Mesothelial cell of epicardium (in vitro differentiated cells): ENCODE measurements at places on chromosomes 11 and 22. TPM values are rescaled to one million over a fixed set of nuclear protein-coding genes. Genes with fewer than 3 reads are reported as not detected.

SMTNL1 gene
- not detected in 3 replicates for total RNA-seq

DNA sequence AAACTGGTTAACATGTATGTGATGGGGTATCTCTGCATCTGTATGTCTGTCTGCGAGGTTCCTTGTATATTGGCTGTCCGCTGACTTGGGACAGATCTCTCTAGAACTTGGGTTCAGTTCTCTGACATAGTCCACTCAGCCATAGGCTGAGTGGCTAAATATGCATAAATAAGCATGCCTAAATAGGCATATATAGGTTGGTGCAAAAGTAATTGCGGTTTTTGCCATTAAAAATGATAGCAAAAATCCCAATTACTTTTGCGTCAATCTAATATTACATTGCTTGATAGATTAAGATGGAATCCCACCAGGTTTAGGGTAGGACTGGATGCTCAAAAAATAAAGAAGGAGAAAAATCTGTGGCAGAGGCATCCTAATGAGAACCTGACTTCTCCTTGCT is 8.8 kb downstream of the LRRC55 start:
- peaks cover 48% of the 10 kb centered on the region for H3K27me3 ChIP-seq
- peaks cover 4% of the 10 kb centered on the region for H3K36me3 ChIP-seq
- no peaks in the 10 kb centered on the region for H3K4me1 ChIP-seq
- no peak overlapping the region for H3K27ac ChIP-seq
- no peak overlapping the region for H3K4me3 ChIP-seq

SLC1A2 gene
- 1.9 TPM in 3 replicates for total RNA-seq

SPI1 gene
- 0.36 to 0.51 TPM in 2 of 3 replicates, not detected in the other for total RNA-seq

KCNK7 gene
- 0.95 to 2.4 TPM (median 1.7 TPM) in 3 replicates for total RNA-seq

GP1BB gene
- total RNA-seq, result 1.4 to 5.7 TPM (median 4.4 TPM) in 3 replicates

- no peak overlapping the region for H3K4me3 ChIP-seq
- H3K4me1 ChIP-seq, result no peaks in the 10 kb centered on the region
- DNase-seq, result no peak
- H3K36me3 ChIP-seq, result no peaks in the 10 kb centered on the region
- no peak overlapping the region for H3K27ac ChIP-seq
Measured at GRCh38 chr11:108965306-108966001, 300.6 kb downstream of the DDX10 start.

GRCh38 chr11:113722934-113723333 is 16.8 kb upstream of the TMPRSS5 start:
- peaks cover 26% of the 10 kb centered on the region for H3K4me1 ChIP-seq
- H3K4me3 ChIP-seq, result no peak overlapping the region
- H3K27me3 ChIP-seq, result no peaks in the 10 kb centered on the region
- no peak overlapping the region for H3K27ac ChIP-seq

DNA sequence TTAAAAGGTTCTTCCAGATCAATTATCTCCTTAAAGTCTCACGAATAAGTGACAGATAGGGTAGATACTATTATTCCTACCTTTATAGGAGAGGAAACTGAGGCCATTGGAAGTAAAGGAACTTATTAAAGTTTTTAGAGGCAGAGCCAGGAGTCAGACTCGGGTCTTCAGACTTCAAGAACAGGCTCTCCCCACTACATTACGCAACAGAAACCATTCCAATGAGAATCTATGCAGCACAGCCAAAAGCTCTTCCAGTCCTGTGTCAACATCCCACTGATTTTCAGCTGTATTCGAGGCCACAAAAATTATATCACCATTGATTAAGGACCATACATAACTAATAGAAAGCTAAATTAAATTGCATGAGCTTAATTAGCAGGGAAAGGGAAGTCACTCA is 77.4 kb downstream of the RELT start:
- H3K27me3 ChIP-seq, result no peaks in the 10 kb centered on the region
- H3K4me3 ChIP-seq, result no peak overlapping the region
- peaks cover 2% of the 10 kb centered on the region for H3K36me3 ChIP-seq

GRCh38 chr22:28918550-28919271 is 35.3 kb downstream of the ZNRF3 start:
- no peak for DNase-seq
- no peaks in the 10 kb centered on the region for H3K27me3 ChIP-seq
- H3K4me3 ChIP-seq, result peak overlapping the region; percentile 43
- no peaks in the 10 kb centered on the region for H3K36me3 ChIP-seq
- H3K27ac ChIP-seq, result peak overlapping the region; percentile 98
- peaks cover 82% of the 10 kb centered on the region for H3K4me1 ChIP-seq

GRCh38 chr11:128764424-128765095 is 70.7 kb downstream of the FLI1 start:
- H3K4me1 ChIP-seq, result peaks cover 17% of the 10 kb centered on the region
- H3K36me3 ChIP-seq, result no peaks in the 10 kb centered on the region
- no peak overlapping the region for H3K27ac ChIP-seq

OR10A3 gene
- not detected in 3 replicates for total RNA-seq

OR52I2 gene
- not detected in 3 replicates for total RNA-seq

DNA sequence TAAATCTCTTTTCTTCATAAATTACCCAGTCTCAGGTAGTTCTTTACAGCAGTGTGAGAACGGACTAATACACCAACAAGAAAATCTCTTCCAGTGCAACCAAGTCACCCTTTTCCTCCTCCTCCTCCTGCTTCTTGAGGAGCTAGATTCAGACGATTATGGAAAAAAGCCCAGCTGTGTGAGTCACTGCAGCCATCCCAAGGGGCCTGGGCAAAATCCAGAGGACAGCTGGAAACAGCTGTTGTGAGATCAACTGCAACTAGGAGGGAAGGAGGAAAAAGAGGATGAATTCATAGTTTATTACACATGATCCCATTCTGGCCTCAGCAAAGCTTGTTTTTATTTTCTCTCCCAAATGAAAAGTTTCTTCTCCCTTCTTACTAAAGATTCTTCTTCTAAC is 32.9 kb downstream of the RBFOX2 start:
- H3K4me3 ChIP-seq, result peak overlapping the region; percentile 3
- H3K36me3 ChIP-seq, result peaks cover 14% of the 10 kb centered on the region
- H3K4me1 ChIP-seq, result peaks cover 25% of the 10 kb centered on the region
- no peak for DNase-seq

GRCh38 chr11:10541561-10541930 is 559 bp upstream of the RNF141 start:
- peak overlapping the region; percentile 93 for H3K4me3 ChIP-seq
- peaks cover 2% of the 10 kb centered on the region for H3K27me3 ChIP-seq
- H3K36me3 ChIP-seq, result no peaks in the 10 kb centered on the region
- no peak for DNase-seq
- H3K4me1 ChIP-seq, result peaks cover 11% of the 10 kb centered on the region

TESMIN gene
- 15.9 to 19.2 TPM (median 16.0 TPM) in 3 replicates for total RNA-seq

DNA sequence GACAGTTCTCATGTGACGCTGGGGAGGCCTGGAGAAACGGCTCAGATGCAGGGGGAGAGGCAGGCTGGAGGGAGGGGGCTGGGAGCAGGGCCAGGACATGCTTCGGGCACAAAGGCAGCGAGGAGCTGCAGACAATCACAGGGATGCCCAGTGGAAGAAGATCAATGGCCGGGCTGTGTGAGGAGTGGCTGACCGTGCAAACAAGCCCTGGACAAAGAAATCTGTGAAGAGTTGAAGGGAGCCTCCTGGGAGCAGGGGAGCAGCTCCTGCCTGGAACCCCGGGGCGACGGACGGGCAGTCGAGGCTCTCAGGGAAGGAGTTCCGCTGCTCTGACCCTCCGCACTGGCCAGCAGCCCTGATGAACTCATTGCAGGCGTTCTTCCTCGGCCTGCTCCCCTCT is 126.7 kb upstream of the B3GAT1 start:
- DNase-seq, result no peak
- H3K27ac ChIP-seq, result no peak overlapping the region
- H3K27me3 ChIP-seq, result peaks cover 11% of the 10 kb centered on the region
- H3K36me3 ChIP-seq, result no peaks in the 10 kb centered on the region

PRR5L gene
- total RNA-seq, result 5.2 to 6.7 TPM (median 6.5 TPM) in 3 replicates

GRCh38 chr11:108937746-108938145 is 272.9 kb downstream of the DDX10 start:
- H3K4me1 ChIP-seq, result peaks cover 9% of the 10 kb centered on the region
- peaks cover 22% of the 10 kb centered on the region for H3K36me3 ChIP-seq
- H3K27ac ChIP-seq, result no peak overlapping the region
- no peak overlapping the region for H3K4me3 ChIP-seq

KRTAP5-8 gene
- 0.18 to 0.73 TPM (median 0.25 TPM) in 3 replicates for total RNA-seq

DNA sequence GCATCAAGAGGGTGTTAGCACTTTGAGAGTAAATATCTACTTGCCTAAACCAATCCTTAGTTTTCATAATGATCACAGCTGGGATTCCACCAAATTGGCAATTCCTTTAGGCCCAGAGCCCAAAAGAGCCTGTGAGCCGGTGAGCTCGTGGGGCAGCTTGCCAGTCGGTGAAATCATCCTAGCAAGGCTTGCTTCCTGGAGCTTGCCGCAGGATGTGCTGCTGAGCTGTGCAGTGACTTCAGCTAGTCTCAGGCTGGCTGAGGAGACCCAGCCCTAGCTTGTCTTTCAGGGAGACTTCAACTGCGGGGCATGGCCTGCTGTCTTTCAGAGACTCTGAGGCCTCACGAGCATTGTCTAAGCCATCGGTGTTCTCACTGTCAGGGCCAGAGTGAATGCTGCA is 73.6 kb upstream of the SUSD2 start:
- no peaks in the 10 kb centered on the region for H3K27me3 ChIP-seq
- H3K4me3 ChIP-seq, result no peak overlapping the region
- peaks cover 35% of the 10 kb centered on the region for H3K36me3 ChIP-seq
- DNase-seq, result no peak
- no peaks in the 10 kb centered on the region for H3K4me1 ChIP-seq
- no peak overlapping the region for H3K27ac ChIP-seq

DNA sequence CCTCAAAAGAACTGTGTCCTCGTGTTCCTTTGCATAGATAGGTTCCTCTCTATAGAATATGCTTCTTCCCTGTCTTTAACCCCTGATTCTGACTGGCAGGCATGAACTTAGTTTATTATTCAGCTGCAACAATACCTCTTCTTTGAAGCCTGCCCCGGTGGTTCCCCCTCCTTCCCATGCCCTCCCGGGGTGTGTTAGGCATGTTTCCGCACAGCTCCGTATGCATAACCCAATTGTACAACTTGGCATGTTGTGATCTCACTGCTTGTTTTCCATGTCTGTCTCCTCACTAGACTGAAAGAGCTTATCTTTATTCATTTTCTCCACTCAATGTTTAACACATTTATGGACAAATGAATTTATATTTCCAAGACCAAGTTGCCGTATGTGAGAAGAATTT is 72.6 kb downstream of the DEPDC5 start:
- no peak for DNase-seq
- H3K27me3 ChIP-seq, result no peaks in the 10 kb centered on the region
- no peaks in the 10 kb centered on the region for H3K4me1 ChIP-seq
- H3K36me3 ChIP-seq, result peaks cover 31% of the 10 kb centered on the region
- H3K4me3 ChIP-seq, result no peak overlapping the region
- H3K27ac ChIP-seq, result no peak overlapping the region

GRCh38 chr11:65947133-65947532 is 1.9 kb downstream of the TSGA10IP start:
- H3K27ac ChIP-seq, result no peak overlapping the region
- peaks cover 1% of the 10 kb centered on the region for H3K4me1 ChIP-seq
- H3K36me3 ChIP-seq, result no peaks in the 10 kb centered on the region

- no peak for DNase-seq
- no peak overlapping the region for H3K27ac ChIP-seq
- no peaks in the 10 kb centered on the region for H3K36me3 ChIP-seq
- H3K4me3 ChIP-seq, result no peak overlapping the region
- no peaks in the 10 kb centered on the region for H3K4me1 ChIP-seq
- H3K27me3 ChIP-seq, result peaks cover 33% of the 10 kb centered on the region
Measured at GRCh38 chr11:18780896-18781295, 10.7 kb downstream of the PTPN5 start.

CYP2D6 gene
- 6.3 to 7.2 TPM (median 6.4 TPM) in 3 replicates for total RNA-seq

DNA sequence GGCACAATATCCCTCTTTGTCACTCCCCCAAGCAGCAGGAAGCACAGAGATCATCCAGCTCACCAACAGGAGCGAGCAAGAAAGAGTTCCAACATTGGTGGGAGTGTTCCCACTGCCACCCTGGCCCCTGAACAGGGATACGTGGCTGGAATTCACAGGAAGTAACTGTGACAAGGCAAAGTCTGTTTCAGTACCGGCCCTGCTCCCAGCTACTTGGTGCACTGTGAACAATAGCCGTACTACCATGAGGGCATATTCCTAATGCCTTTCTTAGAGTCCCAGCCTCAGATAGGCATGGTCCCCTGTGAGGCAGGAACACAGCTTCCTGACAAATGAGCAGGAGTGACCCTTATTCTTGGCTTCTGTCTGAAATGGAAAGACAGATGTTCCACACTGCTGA is 1.8 kb upstream of the SLC37A2 start:
- no peaks in the 10 kb centered on the region for H3K36me3 ChIP-seq
- no peak overlapping the region for H3K4me3 ChIP-seq
- H3K4me1 ChIP-seq, result no peaks in the 10 kb centered on the region
- H3K27ac ChIP-seq, result no peak overlapping the region
- peaks cover 64% of the 10 kb centered on the region for H3K27me3 ChIP-seq
- no peak for DNase-seq

- H3K27me3 ChIP-seq, result no peaks in the 10 kb centered on the region
- no peak overlapping the region for H3K27ac ChIP-seq
- no peak overlapping the region for H3K4me3 ChIP-seq
Measured at GRCh38 chr22:47547881-47548650, 785.6 kb downstream of the TBC1D22A start.

GRCh38 chr22:41003066-41003465 is 51.9 kb downstream of the RBX1 start:
- no peak for DNase-seq
- peak overlapping the region; percentile 98 for H3K27ac ChIP-seq
- no peaks in the 10 kb centered on the region for H3K36me3 ChIP-seq
- peaks cover 35% of the 10 kb centered on the region for H3K4me1 ChIP-seq

DNA sequence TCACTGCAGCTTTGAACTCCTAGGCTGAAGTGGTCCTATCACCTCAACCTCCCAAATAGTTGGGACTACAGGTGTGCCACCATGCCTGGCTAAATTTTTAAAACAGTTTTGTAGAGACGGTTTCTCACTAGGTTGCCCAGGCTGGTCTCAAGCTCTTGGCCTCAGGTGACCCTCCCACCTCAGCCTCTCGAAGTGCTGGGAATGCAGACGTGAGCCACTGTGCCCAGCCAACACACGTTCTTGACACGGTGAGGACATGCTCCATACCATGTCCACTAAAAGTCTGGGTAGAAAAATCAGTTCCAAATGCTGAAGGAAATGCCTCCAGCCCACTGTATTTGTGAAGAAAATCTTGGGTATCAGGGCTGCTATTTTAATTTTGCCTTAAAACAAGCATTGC is 46.9 kb downstream of the PDHX start:
- DNase-seq, result no peak
- H3K27ac ChIP-seq, result no peak overlapping the region
- H3K27me3 ChIP-seq, result no peaks in the 10 kb centered on the region
- H3K36me3 ChIP-seq, result peaks cover 19% of the 10 kb centered on the region

DNA sequence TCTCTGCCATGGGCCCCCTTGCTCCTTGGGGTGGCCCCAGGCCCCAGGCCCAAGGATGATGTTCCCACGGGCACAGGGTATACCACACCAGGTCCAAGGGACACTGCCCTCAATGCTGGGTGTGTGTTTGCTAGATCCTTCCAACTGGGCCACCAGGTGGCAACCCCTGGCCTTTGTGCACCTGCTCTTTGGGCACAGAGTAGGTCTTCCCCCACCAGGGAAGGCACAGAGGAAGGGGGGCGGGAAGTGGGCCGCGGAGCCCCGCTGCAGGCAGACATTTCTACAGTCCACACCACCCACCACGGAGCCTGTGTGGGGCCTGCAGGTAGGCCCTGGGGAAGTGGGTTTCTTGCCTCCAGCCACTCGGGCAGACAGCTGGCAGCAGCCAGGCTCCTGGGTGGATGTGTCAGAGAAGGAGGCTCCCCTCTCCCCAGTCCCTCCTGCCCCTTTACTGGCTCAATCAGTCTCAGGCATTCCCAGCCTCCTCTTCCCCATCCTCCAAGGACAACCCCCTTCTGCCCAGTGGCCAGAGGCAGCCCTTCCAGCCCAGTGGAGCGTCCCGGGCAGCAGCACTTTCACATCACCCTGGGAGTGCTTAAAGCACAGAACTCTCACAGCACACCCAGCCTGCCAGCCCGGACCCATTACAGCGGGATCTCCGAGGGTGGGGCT is 21.6 kb downstream of the MAFF start:
- H3K4me3 ChIP-seq, result no peak overlapping the region
- H3K27ac ChIP-seq, result peak overlapping the region; percentile 51
- peaks cover 19% of the 10 kb centered on the region for H3K4me1 ChIP-seq
- H3K36me3 ChIP-seq, result peaks cover 12% of the 10 kb centered on the region
- H3K27me3 ChIP-seq, result no peaks in the 10 kb centered on the region
- DNase-seq, result no peak
